ENCODE measurements at places on chromosomes 11 and 22. TPM values are rescaled to one million over a fixed set of nuclear protein-coding genes. Genes with fewer than 3 reads are reported as not detected.

- peak; percentile 91 for DNase-seq
Measured at GRCh38 chr11:65491614-65492386, 7.0 kb upstream of the MALAT1 start.

- DNase-seq: no peak
Measured at GRCh38 chr22:17086296-17086695, 1.5 kb downstream of the IL17RA start.

- DNase-seq: no peak
Measured at GRCh38 chr11:122727101-122727929, 71.8 kb downstream of the UBASH3B start.

DNA sequence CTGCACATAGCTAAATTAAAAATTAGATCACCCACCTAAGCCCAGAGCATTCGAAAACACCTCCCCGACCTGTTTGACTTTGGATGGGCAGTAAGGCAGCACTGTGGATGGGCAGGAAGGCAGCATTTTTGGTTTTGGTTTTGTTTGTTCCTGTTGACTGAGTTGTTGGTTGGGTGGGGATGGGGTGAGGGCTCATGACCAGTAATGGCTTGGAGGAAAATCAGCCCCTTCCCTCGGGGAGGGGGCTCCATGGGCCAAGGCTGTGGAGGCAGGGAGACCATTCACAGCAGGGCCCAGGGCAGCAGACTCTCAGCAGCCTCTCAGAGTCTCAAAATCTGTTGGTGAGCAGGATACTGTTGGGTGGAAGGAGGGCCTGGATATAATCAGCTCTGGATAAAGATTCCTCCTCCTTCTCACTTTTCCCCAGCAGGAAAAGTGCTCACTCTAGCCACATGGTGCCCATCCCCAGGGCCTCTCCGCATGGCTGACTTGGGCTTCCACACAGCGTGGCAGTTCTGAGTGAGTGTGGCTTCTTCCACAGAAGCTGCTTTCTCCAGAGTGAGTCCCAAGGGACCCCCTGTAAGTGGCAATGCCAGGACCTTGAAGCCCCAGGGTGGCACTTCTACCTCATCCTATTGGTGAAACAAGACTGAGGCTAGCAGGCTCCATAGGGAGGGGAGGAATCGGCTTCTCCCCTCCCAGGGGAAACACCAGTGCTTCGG, 1491.2 kb downstream of the BRD1 start:
- no peak for DNase-seq

GRCh38 chr11:70703141-70704064, 305.1 kb downstream of the CTTN start:
- no peak for DNase-seq

DNA sequence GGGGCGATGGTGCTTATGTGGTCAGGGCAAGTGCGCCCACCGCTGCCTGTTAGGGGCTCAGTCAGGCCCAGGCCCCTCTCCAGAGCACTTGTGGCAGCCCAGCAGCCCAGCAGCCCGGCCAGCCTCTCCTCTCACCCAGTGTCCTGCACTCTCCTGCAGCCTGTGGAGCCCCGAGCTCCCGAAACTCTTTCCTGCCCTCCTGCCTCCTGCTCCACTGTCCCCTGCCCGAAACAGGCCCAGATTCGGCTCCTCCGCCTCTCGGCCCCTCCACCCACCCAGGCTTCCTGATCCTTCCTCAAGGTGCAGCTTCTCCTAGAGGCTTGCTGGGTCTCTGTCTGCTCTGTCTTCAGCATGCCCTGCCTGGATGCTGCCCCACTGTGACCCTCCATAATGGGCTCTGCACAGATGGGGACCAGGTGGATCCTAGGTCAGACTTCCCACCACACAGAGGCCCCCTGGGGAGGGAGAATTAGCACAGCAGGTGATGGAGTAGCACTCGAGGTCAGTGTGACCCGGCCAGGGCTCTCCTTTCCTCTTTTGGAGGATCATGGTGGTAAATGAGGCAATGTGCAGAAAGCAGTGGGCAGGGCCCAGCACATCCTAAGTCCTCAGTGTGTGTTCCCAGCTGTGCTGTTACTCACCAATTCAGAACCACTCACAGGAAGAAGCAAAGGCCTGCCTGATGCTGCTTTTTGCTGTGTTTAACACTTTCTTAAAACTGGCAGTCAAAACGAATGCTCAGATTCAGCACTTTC, 18.6 kb upstream of the NAP1L4 start:
- no peak for DNase-seq

GRCh38 chr22:28837640-28838039, 37.3 kb upstream of the XBP1 start:
- no peak for DNase-seq

GRCh38 chr11:105923807-105924206, 98.2 kb downstream of the MSANTD4 start:
- no peak for DNase-seq

DNA sequence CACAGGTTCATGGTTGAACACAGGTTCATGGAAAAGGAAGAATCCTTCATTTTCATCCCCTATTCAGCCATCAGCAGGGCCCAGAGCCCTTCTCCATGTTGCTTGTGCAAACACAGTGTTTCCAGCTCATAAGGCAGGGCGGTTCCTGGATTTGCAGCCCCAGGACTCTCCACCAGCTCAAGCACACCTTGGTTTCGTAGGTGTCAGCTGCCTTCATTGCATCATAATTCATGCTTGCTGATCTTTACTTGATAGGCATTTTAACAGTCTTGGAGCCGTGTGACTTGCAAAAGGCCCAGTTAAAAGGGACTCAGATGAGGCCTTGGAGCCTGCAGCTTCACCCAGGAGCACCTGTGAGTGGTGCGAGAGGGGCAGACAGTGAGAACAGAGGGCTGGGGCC, 318.1 kb upstream of the B3GAT1 start:
- DNase-seq: no peak

GRCh38 chr11:23997356-23997755, 499.5 kb upstream of the LUZP2 start:
- DNase-seq: no peak

- DNase-seq: no peak
Measured at GRCh38 chr11:94873916-94874540, 99.3 kb downstream of the CWC15 start.

DNA sequence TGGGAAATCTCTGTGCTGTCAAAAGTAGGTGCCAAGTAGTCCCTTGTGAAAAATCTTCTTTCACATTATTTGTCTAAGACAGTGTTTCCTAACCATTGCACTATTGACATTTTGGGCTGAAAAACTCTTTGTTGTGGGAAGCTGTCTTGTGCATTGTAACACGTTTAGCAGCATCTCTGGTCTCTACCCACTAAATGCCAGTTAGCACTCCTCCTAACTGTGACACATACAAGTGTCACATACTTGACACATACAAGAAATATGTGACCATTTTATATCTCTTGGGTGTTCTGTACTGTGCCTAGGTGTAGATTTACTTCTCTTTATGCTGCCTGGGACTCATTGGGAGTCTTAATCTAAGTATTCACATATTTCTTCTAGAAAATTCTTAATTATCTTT, 57.8 kb downstream of the NXPE1 start:
- DNase-seq: no peak

GRCh38 chr22:45240104-45240809, 437 bp downstream of the KIAA0930 start:
- DNase-seq: no peak

- no peak for DNase-seq
Measured at GRCh38 chr11:78922859-78923625, 348.4 kb upstream of the NARS2 start.

DNA sequence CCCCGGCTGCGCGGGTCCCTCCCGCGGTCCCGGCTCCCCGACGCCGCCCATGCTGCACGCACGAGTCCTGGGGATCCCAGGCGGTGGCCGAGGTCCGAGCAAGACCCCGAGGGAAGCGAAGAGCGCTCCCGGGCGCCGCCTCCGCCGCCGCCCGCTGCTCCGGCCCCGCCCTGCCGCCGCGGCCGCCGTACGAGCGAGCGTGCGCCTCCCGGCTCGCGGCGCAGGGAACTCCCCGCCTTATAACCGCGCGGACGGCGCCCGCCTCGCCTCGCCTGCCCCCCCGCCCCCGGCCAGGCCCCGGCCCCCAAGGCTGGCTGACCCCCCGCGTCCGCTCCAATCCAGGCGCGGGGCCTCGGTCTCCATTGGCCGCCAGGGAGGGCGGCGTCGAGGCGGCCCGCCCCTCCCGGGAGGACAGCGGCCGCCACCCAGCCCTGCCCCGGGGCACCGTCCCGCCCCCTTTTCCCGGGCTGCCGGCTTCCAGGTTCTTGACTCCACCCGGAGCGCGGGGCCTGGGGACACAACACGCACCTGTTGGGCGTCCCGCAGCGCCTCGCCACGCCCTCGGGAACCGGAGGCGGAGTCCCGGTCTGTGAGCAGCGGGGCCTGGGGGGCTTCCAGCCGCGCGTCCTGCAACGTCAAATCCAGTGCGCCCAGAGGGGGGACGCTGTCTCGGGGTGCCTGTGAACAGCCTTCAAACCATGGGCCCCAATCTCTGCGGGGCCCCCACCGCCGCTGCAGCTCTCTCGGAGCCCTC, at the start of gene FADS3:
TSS of gene FADS3 (minus strand) at position 215 of the 754 bp plus-strand sequence. CDS start at position 51, 164 bp downstream.
- DNase-seq: peak; percentile 52

- peak; percentile 44 for DNase-seq
Measured at GRCh38 chr11:14075118-14076078, 112.9 kb downstream of the SPON1 start.

DNA sequence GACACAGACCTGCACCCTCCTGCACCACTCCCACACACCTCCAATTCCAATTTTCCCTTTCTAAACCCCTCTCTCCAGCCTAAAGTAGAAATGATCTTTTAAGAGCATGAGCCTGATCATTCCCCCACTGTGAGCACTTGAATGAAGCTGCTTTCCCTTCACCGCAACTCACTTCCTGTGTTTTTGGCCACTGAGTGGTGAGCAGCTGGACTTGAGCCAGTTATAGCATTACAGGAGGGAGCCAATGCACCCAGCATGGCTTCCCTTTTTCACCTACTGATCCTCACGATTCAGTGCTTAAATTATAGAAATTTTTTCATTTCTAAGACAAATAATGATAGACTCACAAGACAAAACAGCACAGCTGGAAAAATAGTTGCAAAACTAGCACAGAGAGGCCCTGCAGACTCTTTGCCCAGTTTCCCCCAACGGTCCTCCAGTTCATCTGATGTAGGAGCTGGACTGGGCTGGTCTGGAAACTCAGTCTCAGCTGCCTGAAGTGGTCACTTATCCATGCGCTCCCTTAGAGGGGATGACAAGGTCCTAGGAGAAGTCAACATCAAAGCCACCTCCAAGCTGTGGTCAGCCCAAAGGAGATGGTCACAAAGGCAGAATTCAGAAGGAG, 9.7 kb upstream of the APOL4 start:
- DNase-seq: peak; percentile 43

- DNase-seq: no peak
Measured at GRCh38 chr11:113705871-113706655, at the start of gene TMPRSS5. Gene TMPRSS5 (minus strand): TSS chr11:113706308. CDS start chr11:113706224, 84 bp downstream.

DNA sequence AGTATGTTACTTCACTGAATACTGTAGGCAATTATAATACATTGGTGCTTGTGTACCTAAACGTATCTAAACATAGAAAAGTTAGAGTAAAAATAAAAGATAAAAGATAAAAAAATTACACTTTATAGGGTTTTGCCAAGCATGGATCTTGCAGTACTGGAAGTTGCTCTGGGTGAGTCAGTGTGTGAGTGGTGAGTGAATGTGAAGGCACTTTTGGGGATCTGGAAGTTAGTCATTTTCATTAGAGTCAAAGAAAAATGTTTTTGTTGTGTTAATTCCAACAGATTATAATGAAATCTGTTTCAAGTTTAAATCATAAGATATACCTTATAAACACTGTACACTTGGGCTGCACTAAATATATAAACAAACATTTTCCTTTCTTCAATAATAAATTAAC, 3.3 kb downstream of the SLC22A25 start:
- DNase-seq: no peak

- DNase-seq: no peak
Measured at GRCh38 chr11:12161603-12162350, 51.4 kb downstream of the MICAL2 start.

DNA sequence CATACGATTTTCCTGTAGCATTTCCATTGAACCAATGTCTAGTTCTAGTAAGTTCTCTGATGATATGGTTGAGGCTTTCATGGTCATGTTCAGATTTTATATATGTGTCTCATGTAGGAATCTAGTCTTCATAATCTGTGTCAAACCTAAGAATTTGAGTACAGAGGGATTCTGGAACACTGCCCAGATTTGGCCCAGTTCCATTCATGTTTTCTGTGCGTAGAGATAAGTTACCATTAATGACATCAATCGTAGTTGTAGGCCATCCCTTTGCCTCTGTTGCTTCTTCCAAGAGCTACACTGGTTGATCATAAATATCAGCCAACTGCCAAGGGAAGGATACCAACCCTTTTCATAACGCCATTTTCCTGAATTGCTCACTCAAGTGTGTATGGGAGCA, 23.3 kb downstream of the ST3GAL4 start:
- no peak for DNase-seq

DNA sequence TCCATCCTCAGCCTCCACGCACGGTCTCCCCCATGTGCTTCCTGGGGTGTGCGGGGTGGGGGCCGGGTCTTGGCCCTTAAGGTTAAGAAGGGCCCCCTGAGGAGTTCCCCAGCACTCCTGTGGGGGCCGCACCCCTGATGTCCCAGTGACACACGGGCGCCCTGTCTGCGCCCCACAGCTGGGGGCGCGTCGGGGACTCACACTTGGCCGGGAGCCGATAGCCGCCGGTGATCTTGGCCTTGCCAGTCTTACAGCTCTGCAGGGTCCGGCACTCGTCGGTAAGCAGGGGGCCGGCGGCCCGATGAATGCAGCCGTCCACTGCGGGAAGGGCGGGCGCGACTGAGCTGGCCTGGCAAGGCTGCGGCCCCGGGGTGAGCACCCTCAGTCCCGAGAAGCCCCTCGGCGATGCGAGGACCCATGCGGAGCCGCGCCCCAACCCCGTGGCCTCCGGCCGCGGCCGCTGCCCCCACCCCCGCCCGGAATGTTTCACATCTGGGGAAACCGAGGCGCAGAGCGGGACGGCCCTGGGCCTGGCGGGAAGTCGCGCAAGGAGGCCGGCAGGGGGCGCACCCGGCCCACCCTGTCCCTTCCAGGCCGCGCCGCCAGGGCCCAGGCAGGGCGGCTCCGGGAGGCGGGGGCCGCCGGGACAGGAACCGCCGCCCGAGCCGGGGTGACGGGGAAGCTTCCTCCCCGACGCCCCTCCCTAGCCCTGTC, 13.9 kb downstream of the OTUB1 start:
- no peak for DNase-seq

GRCh38 chr11:16611401-16611921, 127.0 kb upstream of the C11orf58 start:
- no peak for DNase-seq

The INS gene
- not detected for total RNA-seq

The TMEM191C gene
- total RNA-seq: 1.2 TPM

The PHOX2A gene
- total RNA-seq: not detected

The FGF4 gene
- not detected for total RNA-seq

The ANO9 gene
- total RNA-seq: not detected

The MS4A3 gene
- not detected for total RNA-seq

The LAYN gene
- total RNA-seq: 160 TPM

The OR52E8 gene
- total RNA-seq: not detected

The KRTAP5-2 gene
- total RNA-seq: not detected

The KRTAP5-8 gene
- not detected for total RNA-seq

The GGTLC2 gene
- not detected for total RNA-seq

The P2RX6 gene
- total RNA-seq: 3.5 TPM

The TRIM49 gene
- total RNA-seq: not detected

The PACSIN2 gene
- total RNA-seq: 35.9 TPM

The NXPE1 gene
- 0.05 TPM for total RNA-seq

All from A172 (cell line).